ENCODE measurements at places on chromosomes 5 and 9.
A peak's percentile ranks its signal among the peaks of the same experiment; 100 is the strongest.

DNA sequence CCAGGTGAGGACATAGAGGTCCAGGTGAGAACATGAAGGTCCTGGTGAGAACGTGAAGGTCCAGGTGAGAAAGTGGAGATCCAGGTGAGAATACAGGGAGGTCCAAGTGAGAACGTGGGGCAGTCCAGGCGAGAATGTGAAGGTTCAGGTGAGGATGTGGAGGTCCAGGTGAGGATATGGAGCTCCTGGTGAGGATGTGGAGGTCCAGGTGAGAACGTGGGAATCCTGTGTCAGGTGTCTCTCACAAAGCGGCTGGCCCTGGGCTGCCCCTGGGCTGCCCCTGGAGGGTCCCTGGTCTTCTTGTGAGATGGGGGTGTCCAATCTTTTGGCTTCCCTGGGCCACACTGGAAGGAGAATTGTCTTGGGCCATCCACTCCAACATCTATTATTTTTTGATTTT lies 133.4 kb downstream of the MRPL36 start:
- DNase-seq: no peak

- no peak for DNase-seq
These were observed 234.6 kb downstream of the GABRB2 start for GRCh38 chr5:161311965-161312364.

GRCh38 chr9:111657051-111657450 lies 4.4 kb upstream of the GNG10 start:
- peak; percentile 29 for DNase-seq

GRCh38 chr5:151196556-151197290 lies 27.2 kb downstream of the CCDC69 start:
- no peak for DNase-seq

DNA sequence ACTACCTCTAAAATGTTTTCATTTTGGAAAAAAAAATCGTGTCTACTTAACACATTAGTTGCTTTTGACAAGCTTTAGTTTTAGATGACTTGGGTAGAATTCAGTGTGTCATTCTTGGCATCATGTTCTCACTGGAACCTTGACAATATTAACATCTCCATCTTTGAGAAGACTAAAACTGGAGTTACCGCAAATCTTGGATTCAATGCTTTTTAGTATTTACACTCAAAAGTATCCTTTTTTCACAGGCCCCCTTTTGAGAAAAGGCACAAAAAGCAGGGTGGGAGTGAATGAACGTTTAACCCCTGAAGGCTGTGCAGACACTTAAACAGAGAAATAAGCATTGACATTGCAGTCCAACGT lies 549.1 kb downstream of the CSNK1G3 start:
- DNase-seq: no peak

- DNase-seq: no peak
These were observed 18.1 kb downstream of the NFIL3 start for GRCh38 chr9:91405343-91406077.

DNA sequence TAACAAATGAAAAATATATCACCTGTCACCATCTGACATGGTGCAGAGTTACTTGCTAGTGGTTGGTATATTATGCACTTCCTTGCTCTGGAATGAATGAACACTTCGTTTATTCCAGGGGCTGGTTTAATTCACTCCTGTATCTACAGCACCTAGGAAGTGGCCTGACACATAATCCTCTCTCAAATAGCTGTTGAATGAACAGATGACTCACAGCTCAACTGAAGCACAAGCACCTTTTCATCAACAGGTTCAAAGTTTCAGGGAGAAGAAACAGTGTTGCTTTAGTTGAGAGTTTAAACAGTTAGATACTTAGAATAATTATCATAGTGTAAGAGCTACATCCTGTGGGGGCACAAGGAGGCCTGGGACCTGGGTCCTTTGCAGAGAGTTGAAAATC lies 135.0 kb upstream of the DAP start:
- DNase-seq: no peak

GRCh38 chr5:109450129-109450877 lies 40.5 kb upstream of the PJA2 start:
- DNase-seq: peak; percentile 5

Measured in inflammatory macrophage treated with lipopolysaccharide for 4 hours (primary cell).